ENCODE measurements at places on chromosomes 3 and 15. TPM values are rescaled to one million over a fixed set of nuclear protein-coding genes. Genes with fewer than 3 reads are reported as not detected.

- no peak for DNase-seq
Measured at GRCh38 chr15:73593304-73594074, 39.7 kb downstream of the NPTN start.

- no peak for DNase-seq
Measured at GRCh38 chr3:124221422-124221821, 229.5 kb upstream of the ROPN1 start.

DNA sequence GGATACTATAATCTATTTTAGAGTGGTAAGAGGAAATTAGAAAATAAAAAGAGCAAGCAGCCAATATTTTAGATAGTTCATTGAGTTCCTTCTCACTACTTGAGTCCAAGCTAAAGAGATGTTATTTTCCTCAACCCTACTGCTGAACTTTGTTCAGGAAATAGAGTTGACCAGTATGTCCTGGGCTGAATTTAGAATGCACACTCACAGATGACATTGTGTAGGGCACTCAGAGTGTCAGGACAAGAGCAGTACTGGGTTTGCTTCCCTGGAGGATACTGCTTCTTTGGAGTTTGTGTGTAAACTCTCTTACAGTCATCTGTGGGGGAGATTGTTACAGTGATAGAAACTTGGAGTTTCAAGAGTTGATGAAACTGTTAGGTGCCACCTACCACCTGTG is 80.0 kb upstream of the AGBL1 start:
- DNase-seq, result no peak

The GHRL gene
- total RNA-seq, result 0.30 TPM

The GATA2 gene
- total RNA-seq, result 0.07 TPM

The IL20RB gene
- 1.1 TPM for total RNA-seq

DNA sequence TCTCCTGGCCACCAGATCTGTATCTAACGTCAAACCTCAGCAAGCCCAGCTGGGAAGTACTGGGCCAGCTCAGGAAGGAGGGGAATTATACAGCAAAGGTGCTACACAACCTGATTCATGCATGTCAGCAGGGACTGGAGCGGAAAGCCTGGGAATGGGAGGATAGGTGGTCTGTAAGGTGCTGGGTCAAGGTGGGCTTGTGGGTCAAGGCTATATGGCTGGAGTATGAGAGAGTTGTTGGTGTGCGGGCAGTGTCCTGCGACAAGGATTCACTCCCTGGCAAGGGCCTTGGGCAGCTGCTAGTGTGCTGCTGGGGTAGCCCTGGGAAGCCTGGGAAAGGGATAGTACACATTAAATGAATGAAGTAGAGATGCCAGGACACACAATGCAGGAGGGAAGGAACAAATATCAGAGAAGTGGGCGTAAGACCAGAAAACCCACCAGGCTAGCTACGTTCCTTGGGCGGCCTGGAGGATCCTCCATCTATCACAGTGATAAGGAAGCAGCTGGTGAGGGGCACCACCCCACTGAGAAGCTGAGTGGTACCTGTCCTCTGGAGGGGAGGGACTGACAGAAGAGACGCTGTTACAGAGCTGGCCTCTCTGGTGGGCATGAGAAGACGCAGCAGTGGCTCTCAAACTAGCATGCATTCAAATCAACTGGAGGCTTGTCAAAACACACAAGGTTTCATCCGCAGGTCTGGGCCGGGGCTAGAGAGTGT is 8.5 kb upstream of the SYNM start:
- DNase-seq, result no peak

The CD86 gene
- 0.09 TPM for total RNA-seq

GRCh38 chr3:188126276-188126675 is 27.7 kb upstream of the LPP start:
- no peak for DNase-seq

The SRPRB gene
- total RNA-seq, result 66.2 TPM

GRCh38 chr15:25236861-25237155 is 202.0 kb downstream of the UBE3A start:
- DNase-seq, result no peak

GRCh38 chr3:138440121-138440521 is 5.7 kb downstream of the ESYT3 start:
- DNase-seq, result no peak

The ADAMTS17 gene
- 0.49 TPM for total RNA-seq

- no peak for DNase-seq
Measured at GRCh38 chr3:32117320-32117719, 10.9 kb downstream of the GPD1L start.

GRCh38 chr3:195813916-195814640 is 2.3 kb upstream of the MUC4 start:
- no peak for DNase-seq

GRCh38 chr15:101697488-101697887 is 26.8 kb downstream of the TARS3 start:
- no peak for DNase-seq

DNA sequence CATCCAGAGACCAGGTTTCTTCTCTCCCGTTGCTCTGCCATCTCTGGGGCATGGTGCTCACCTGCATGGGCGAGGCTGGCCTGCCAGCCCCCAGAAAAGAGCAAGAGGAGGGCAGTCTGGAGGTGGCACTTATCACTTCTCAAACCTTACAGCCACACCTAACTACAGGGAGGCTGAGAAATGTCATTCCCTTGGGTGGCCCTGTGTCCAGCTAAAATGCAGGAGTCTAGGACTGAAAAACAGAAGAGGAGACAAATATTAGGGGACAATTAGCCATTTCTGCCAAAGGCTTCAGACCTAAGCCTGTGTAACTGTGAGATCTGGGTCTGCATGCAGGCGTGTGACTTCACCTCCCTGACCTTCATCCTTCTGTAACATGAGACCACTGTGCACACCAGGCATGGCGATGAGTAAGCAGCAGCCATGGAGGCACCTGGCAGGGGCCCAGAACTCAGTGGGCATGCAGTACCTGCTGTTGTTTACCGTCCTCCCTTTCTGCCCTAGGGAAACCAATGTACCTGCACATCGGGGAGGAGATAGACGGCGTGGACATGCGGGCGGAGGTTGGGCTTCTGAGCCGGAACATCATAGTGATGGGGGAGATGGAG is 83.4 kb downstream of the MESD start:
- no peak for DNase-seq

- DNase-seq, result peak; percentile 20
Measured at GRCh38 chr3:142888099-142888480, 793 bp downstream of the PCOLCE2 start.

GRCh38 chr3:99899603-99900002 is 81.9 kb downstream of the CMSS1 start:
- no peak for DNase-seq

GRCh38 chr15:48627260-48627940 is 18.1 kb downstream of the FBN1 start:
- no peak for DNase-seq
